MG63 (cell line): ENCODE measurements at places on chromosomes 13 and 19. TPM values are rescaled to one million over a fixed set of nuclear protein-coding genes. Genes with fewer than 3 reads are reported as not detected.
A peak's percentile ranks its signal among the peaks of the same experiment; 100 is the strongest.

DNA sequence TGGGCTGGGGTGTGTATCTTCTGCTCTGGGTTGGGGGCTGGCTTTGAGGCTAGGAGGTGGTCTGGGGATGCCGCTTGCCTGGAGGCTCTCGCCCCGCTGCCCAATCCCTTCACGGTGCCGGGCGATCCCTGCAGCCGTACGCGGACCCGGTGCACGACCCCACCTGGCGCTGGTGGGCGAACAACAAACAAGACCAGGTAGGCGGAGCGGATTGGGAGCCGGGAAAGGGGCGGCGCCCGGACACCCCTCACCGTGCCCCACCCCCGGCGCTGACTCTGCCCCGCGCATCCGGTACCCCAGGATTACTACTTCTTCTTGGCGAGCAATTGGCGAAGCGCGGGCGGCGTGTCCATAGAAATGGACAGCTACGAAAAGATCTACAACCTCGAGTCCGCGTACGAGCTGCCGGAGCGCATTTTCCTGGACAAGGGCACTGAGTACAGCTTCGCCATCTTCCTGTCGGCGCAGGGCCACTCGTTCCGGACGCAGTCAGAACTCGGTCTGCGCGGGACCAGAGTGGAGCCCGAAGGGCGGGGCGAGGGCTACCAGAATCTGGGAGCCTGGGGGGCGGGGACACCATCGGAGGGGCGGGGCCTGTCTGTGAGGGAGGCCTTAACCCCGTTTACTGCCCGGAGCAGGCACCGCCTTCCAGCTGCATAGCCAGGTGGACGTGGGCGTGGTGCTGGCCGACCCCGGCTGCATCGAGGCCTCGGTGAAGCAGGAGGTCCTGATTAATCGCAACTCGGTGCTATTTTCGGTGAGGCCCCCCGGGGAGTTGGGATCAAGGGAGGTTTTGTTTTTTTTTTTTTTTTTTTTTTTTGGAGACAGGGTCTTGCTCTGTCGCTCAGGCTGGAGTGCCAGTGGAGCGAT lies 12.1 kb upstream of the PSMD8 start:
- peak; percentile 88 for DNase-seq

OLFM4 gene
- total RNA-seq: not detected in 2 replicates

BEST2 gene
- total RNA-seq: 0.30 TPM in 1 of 2 replicates, not detected in the other

PSG7 gene
- not detected in 2 replicates for total RNA-seq

TEX101 gene
- not detected in 2 replicates for total RNA-seq
